ENCODE measurements at places on chromosomes 4 and X.

GRCh38 chr4:14233126-14233525, 605.6 kb upstream of the BOD1L1 start:
- no peak for DNase-seq

DNA sequence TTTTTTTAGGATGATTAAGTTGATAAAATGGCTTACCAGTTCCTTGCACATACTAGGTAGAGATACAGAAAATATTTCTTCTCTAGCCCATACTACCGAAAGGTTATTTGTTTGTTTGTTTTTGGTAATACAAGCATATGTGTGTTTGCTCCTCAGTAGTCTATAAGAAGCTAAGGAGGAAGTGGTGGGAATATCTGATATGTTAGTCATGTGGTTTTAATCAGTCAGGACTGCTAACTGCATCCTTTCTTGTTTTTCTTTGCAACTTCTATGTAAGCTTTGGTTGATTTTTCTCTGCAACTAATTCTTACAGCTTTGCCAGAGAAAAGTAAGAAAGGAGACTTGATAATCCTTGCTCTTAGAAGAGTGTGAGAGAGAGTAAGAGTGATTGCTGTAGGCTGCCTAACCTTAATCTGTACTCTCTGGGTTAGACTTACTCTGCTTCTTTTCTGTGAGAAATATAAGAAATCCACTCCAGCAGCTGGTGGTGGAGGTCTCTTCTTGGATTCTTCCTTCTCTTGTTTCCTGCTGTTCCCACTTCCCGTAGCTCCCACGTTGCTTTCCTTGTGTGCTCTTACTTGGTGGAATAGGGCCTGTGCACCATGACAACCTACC, 28.3 kb downstream of the SEPTIN11 start:
- no peak for DNase-seq

GRCh38 chr4:109040441-109040840, 262.0 kb downstream of the COL25A1 start:
- DNase-seq: no peak

- DNase-seq: no peak
Measured at GRCh38 chrX:16770970-16771482, 15.2 kb upstream of the TXLNG start.

GRCh38 chr4:92864096-92864495, 560.3 kb downstream of the GRID2 start:
- no peak for DNase-seq

DNA sequence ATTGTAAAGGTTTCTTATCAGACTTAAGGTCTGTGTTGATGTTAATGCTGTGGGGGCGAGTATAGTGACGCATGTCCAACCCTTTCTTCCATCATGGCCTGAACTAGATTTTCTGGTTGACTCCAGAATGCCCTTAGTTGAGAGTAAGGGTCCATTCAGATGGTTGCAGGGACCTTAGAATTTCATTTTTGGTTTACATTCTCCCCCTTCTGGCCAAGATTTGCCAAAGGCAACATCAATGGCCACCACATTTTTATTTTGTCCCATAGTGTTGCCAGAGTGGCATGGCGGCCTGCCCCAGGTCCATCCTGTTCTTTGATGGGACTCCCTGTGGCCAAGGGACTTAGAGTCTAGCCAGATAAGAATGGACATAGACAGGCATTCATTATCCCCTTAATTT, 368.5 kb downstream of the GPM6A start:
- no peak for DNase-seq

DNA sequence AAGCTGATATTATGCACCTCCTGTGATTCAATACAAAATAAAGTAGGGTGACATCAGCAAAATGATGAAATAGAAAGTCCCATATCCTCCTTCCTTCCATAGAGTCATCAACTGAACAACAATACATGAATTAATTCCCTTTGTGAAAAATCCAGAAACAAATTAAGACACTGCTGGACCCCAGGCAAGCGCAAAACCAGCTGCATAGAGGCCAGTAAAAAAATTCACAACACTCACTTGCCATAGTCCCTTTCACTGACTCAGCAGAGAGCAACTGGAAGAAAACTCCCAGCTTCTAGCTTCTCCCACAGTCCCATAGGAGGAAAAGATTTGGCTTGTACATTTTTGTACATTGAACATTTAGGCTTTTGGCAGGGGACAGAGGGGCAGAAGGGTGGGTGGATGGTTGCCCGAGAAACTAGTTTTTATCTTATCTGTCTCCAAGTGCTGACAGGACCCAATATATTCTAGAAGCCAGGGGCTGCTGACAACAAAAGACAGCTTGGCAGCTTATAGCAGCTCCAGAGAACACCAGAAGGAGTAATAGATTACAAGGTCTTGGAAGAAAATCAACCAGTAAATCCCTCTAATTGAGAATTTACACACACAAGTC, 124.6 kb downstream of the NDST3 start:
- DNase-seq: no peak

DNA sequence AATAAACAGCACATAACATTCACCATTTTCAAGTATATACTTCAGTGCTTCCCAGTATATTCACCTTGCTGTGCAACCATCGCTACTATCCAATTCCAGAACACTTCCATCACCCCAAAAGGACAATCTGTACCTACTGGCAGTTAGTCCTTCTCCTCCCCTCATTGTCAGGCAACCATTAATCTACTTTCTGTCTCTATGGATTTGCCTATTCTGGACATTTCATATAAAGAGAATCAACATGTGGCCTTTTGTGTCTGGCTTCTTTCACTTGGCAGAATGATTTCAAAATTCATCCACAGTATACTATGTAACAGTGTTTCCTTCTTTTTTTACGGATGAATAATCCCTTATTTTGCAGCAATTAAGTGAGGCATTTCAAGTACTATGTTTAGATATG, 189.4 kb downstream of the FBXW7 start:
- no peak for DNase-seq

DNA sequence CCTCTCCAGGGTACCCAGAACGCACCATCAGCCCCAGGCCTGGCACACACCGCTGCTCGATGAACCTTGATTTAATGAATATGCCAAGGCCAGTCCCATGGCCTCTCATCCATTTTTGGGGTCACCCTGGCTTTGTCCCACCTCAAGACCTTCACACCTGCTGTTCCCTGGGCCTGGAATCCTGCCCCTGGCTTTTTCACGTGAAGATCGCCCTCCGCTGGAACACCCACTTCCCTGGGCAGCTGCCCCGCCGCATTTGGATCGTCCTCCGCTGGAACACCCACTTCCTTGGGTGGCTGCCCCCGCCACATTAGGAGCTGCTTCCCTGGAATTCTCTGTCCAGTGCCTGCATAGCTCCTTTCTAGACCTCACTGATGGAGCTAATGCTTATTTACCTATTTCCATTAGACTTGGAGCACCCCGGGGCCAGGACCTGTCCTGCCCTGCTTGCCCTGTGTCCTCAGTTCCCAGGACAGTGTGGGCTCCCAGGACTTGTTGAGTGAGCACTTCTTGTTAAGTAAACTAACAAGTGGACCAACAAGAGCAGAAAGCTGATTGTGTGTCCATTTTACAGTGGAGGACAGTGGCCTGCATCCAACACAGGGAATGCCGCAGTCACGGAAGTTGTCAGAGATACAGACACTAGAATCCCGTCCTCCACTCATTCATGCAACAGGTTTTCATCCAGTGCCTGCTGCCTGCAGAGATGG, 12.5 kb downstream of the BLOC1S4 start:
- no peak for DNase-seq

GRCh38 chr4:181478656-181479055, 764.5 kb upstream of the TENM3 start:
- DNase-seq: no peak

DNA sequence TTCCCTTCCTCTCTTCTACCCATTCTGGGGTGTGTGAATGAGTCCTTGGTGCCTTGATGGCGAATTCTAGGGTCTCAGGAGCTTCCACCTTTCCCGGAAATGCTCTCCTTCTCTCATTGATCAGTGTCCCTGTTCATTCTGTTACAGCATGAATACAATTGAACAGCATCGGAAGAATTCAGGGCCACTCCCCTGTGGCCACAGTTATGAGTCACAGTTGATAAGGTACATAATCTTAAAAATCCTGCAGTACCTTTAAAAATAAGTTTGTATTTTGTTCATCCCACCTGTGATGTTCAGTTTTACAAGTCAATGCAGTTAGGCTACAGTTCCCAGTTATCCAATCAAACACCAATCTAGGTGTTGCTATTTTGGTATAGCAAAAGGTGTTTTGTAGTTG, 47.3 kb upstream of the FAM9A start:
- no peak for DNase-seq

- DNase-seq: no peak
Measured at GRCh38 chr4:147194114-147194513, 248.4 kb upstream of the TTC29 start.

- DNase-seq: no peak
Measured at GRCh38 chrX:134963041-134963440, 27.8 kb upstream of the SMIM10 start.

- no peak for DNase-seq
Measured at GRCh38 chr4:158762553-158762952, 6.3 kb upstream of the FNIP2 start.

DNA sequence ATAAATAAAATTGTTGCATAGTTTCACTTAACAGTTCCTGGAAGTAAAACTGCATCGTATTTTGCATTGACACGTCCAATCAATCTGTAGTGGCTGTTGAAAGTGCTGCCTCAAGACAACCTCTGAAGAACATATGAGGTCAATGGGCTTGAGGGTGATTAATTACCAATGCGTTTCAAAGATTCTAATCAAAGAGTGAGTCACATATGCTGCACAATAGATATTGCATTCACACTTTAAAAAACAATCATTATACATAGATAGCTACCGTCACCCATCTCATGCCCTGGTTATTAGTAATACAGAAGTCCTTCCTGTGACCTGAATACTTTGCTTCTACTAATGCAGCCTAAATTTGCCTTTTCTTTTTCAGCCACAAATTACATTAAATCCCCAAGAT, 743.3 kb upstream of the SLIT2 start:
- no peak for DNase-seq

DNA sequence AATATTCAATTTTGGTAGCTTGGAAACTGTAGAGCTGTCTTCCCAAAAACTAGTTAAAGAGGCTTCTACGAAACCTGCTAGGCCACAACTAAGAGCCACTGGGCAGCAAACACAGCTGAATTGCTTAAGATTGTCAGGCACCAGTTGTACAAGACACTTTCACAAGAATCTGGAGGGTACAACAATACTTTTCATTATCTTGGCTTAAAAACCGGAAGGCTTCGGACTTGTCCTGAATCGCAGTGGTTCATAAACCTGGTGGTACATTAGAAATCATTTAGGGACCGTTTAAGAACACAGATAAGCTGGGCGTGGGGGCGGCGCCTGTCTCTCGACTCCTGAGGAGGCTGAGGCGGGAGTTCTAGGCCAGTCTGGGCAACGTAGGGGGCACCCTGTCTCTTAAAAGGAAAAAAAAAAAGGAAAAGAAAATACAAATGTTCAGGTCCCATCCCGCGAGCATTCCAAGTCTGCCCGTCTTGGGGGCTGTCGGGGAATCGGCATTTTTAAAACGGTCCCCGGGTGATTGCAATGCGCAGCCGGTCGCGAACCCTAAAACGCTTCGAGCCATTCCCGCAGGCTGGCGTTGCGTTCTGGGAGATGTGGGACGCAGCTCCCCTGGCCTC, 763 bp downstream of the PYURF start:
- peak; percentile 20 for DNase-seq

GRCh38 chr4:148808416-148808815, 366.2 kb upstream of the NR3C2 start:
- no peak for DNase-seq

Measured in activated CD4-positive, alpha-beta T cell treated with anti-CD3 and anti-CD28 coated beads, Interleukin-2, amount 10 ng/mL, durations not matched to agents 7 days and 5 days (primary cell).